ENCODE measurements at places on chromosomes 4 and X.

- no peak for DNase-seq
Measured at GRCh38 chr4:38161208-38162113, 201.3 kb downstream of the PTTG2 start.

GRCh38 chr4:173534434-173534833, 4.4 kb upstream of the HAND2 start:
- DNase-seq = no peak

GRCh38 chr4:101604976-101605375, 185.6 kb upstream of the BANK1 start:
- peak; percentile 18 for DNase-seq

DNA sequence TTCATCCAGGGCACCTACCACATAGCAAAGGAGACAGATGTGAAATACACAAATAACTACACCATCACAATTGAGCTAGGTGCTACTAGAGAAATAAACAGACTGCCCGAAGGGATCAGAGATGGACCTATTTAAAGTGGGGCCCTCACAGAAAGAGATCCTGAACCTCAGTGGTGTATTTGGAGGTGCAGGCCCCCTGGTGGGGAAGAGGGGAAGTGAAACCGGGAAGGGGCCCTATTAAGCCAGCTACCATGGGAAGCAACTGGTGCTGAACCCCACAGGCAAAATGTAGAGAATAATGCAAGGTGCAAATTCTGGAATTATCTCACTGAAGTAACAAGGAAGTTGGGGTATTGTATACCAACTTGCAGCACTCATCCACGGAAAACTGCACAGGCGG, 78.6 kb upstream of the FAM9A start:
- no peak for DNase-seq

- DNase-seq = no peak
Measured at GRCh38 chrX:76147106-76147505, 25.8 kb upstream of the PBDC1 start.

- no peak for DNase-seq
Measured at GRCh38 chr4:38509551-38509950, 154.4 kb upstream of the KLF3 start.

DNA sequence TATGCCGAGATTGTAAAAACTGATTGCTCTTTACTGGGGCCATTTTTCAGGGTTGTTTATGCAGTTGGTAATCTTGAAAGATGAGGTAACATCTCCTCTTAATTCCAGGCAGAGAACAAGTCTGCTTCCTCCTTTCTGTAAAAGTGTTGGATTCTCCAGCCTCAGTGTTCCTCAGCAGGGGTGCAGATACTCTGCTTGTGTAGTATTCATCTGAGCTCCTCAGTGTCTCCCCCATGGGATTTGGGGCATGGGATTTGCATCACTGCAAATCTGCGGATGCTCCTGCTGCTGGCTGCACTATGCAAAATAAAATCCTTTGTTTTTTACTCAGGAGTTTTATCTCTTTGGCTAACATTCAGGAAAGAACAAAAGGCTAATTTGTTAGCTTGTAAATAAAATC, 104.9 kb upstream of the ATP8A1 start:
- DNase-seq = no peak

DNA sequence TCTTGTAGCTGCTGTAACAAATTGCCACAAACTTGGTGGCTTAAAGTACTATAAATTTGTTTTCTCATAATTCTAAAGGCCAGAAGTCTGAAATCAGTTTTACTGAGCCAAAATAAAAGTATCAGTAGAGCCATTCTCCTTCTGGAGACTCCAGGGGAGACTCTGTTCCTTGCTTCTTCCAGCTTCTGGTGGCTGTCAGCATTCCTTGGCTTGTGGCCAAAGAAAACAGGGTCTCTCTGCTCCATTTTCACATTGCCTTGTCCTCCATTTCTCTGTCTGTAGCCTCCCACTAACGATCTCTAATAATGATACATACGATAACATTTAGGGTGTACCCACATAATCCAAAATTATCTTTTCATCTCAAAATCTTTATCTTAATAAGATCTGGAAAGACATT, 200.4 kb downstream of the MAB21L2 start:
- peak; percentile 21 for DNase-seq

GRCh38 chr4:68462691-68463090, 15.4 kb downstream of the TMPRSS11E start:
- no peak for DNase-seq

GRCh38 chr4:184745831-184746795, 12.2 kb upstream of the CENPU start:
- peak; percentile 9 for DNase-seq

- DNase-seq = no peak
Measured at GRCh38 chr4:155597281-155597680, 69.4 kb upstream of the GUCY1A1 start.

DNA sequence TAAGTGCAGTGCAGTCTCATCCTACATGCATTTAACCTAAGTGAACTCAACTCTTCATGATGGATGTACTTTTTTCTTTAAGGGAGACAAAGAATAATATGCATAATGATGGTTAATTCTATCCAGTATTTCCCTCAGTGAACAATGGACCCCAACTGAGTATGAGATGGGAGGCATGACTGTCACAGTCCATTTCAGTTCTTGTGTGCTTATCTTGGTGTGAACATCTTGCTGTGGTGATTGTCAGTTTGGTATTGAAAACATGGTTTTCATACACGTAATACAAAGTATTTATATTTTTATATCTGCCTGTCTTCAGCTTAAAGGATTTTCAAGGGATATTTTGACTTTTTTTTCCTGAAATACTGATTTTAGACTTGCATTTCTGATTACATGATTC, 72.0 kb upstream of the NDUFC1 start:
- DNase-seq = no peak

GRCh38 chr4:157779081-157779480, 393.7 kb downstream of the GASK1B start:
- DNase-seq = no peak

GRCh38 chrX:35890699-35891098, 28.8 kb upstream of the CFAP47 start:
- peak; percentile 70 for DNase-seq

- DNase-seq = no peak
Measured at GRCh38 chr4:22389240-22389870, 126.5 kb downstream of the ADGRA3 start.

DNA sequence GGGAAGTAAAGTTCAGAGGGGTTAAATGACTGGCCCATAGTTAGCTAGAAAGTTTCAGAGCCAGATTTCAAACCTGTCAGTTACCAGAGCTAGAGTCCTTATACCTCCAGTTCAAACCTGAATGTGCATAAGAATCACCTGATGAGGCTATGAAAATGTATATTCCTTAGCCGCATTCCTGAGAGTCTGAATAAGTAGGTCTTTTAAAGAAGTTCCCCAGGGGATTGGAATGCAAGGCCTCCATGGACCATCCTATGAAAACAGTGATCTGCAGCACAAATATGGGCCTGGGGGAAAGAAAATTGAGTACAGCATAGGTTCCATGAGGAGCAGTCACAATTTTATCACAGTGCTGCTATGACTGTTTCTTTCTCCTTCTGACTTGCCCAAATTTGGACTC, 263.9 kb upstream of the CXorf66 start:
- DNase-seq = no peak

GRCh38 chr4:78949735-78950134, 10.5 kb upstream of the PAQR3 start:
- no peak for DNase-seq

GRCh38 chrX:133854290-133854689, 131.1 kb downstream of the GPC3 start:
- DNase-seq = no peak

- no peak for DNase-seq
Measured at GRCh38 chr4:128107766-128108165, 46.7 kb downstream of the LARP1B start.

- no peak for DNase-seq
Measured at GRCh38 chr4:89356086-89356485, 48.5 kb upstream of the GPRIN3 start.

- no peak for DNase-seq
Measured at GRCh38 chr4:75908555-75908954, 6.3 kb upstream of the PPEF2 start.

DNA sequence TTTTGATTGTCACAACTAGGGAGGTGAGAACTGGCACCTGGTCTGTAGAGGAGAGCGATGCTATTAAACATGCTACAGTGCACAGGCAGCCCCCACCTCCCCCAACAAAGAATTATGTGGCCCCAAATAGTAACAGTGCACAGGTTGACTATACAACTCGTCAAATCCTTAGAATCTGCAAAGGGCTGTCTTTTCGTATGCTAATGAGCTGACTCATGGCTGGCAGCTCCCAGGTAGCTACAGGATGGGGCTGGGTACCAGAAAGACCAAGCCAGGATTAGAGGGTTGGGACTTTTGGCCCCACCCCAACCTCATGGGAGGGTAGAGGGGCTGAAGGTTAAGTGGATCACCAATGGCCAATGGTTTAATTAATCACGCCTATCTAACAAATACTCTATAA, 104.7 kb upstream of the SORBS2 start:
- no peak for DNase-seq

DNA sequence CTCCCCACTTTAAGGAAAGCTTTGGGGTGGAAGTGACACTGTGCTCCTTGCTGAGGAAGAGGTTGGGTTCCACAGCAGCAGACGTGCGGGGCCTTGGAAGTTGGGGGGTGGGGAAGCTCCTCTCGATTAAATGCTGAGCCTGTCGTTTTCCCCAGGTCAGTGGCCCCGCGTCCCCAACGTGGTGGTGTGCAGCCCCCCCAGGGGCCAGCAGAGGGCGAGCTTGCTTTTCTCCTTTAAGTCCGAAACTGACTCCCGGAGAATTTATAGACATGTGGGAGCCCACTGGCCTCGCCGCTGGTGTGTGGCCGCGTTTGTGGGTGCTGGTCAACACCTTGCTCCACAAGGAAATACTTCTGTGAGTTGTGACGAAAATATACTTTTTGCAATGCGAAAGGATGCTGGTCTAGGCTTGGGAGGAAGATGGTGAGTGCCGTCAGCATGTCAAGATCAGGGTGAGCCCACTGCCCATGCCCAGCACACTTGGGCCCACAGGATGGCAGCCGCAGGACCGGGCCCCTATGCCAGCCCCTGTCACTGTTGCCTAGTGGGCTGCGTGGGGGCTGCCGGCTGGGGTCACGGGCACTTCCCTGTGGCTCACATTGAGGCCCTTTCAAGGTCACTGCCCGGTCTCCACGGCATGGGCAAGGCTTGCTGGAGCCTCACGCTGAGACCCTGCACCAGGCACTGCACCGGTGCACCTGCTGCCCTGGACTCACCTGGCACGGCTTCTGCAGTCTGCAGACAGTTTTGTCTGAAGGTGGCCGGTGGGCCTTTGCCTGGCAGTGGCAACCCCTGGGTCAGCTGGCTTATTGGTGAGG, 9.4 kb downstream of the UVSSA start:
- no peak for DNase-seq

DNA sequence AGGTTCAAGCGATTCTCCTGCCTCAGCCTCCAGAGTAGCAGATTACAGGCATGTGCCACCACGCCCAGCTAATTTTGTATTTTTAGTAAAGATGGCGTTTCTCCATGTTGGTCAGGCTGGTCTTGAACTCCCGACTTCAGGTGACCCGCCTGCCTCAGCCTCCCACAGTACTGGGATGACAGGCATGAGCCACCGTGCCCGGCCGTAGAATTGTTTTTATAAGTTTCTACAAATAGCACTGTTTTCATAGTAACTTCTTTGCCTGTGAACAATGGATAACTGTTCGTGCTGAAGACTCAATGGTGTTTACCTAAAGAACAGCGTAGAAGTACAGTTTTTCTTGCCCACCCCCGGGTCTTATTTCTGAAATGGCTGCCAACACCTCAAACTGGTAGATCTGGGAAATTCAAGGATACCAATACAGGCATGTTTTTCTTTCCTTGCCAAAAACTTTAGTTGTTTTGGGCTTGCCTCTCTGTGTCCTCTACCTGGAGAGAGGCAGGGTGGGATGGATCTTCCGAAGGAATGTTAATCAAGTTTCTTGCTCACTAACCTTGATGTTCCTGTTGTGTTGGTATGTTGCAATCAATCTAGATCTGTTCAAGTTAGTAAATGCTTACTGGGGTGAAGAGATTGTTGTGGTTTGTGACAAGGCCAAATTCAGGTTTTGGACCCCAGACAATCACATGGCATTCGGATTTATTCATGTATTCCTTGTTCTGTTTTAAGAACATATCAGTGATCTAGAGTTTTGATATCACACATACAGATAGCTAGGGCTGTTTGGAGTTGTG, 2.8 kb upstream of the RUFY3 start:
- DNase-seq = no peak

GRCh38 chr4:41693629-41694028, 54.9 kb downstream of the PHOX2B start:
- no peak for DNase-seq

- no peak for DNase-seq
Measured at GRCh38 chr4:113919611-113920010, 59.8 kb downstream of the ARSJ start.

- DNase-seq = no peak
Measured at GRCh38 chrX:1239681-1240142, 27.3 kb upstream of the CRLF2 start.

DNA sequence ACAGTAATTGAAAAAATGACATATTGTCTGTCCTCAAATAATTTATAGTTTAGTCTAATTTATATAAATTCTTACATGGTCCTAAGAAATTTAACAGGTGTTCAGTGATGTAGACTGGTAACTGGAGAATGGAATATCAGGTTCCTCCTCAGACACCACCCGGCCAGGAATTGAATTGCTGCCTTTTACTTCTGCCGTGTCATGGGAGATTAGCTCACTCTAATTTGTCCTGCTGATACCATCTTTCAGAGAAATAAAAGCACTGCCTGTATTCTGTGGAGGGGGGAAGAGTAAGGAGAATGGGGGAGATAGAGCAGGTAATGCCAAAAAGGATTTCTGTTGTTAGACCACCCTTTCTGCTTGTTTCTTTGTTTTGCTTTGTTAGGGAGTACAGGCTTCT, 125.2 kb upstream of the KLHL4 start:
- DNase-seq = no peak

DNA sequence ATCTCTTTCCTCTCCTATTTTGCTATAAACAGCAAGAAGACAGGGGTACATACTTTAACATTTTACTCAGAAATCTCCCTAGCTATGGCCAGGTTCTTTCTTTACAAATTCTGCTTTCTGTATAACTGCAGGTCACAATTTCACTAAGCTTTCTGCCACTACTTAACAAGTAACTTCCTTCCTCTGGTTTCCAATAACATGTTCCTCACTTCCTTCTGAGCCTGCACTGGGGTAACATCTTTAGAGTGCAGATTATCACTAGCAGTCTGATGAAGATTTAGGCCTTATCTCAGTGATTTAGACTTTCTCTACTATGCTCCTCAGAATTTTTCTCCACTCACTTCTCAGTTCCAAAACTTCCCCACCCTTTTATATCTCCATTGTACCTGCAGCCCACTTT, 1930.5 kb upstream of the AGA start:
- no peak for DNase-seq

GRCh38 chr4:113212613-113213012, 163.2 kb downstream of the ANK2 start:
- DNase-seq = no peak

DNA sequence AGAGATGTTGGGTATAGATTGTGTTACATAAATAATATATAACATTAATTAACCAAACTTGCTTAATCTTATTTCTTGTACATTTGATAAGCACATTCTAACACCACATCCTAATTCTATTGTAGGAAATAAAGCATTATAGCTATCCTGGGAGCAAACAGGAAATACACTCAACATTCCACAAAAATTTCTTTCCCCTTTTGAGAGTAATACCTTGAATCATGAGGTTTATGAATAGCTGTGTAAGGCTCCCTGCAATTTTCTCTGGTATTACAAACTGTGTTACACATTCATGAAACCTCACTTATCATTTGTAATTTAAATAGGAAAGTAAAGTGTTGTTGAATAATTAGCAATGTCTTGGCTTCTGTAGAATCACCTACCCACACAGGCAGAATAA, 95.1 kb downstream of the TMEM47 start:
- DNase-seq = no peak

- no peak for DNase-seq
Measured at GRCh38 chr4:102519925-102520324, 18.8 kb downstream of the NFKB1 start.

All from DMS 273 treated with DMSO at 0.1 percent for 48 hours (cell line).